ENCODE measurements at places on chromosomes 7 and 10. TPM values are rescaled to one million over a fixed set of nuclear protein-coding genes. Genes with fewer than 3 reads are reported as not detected.

DNA sequence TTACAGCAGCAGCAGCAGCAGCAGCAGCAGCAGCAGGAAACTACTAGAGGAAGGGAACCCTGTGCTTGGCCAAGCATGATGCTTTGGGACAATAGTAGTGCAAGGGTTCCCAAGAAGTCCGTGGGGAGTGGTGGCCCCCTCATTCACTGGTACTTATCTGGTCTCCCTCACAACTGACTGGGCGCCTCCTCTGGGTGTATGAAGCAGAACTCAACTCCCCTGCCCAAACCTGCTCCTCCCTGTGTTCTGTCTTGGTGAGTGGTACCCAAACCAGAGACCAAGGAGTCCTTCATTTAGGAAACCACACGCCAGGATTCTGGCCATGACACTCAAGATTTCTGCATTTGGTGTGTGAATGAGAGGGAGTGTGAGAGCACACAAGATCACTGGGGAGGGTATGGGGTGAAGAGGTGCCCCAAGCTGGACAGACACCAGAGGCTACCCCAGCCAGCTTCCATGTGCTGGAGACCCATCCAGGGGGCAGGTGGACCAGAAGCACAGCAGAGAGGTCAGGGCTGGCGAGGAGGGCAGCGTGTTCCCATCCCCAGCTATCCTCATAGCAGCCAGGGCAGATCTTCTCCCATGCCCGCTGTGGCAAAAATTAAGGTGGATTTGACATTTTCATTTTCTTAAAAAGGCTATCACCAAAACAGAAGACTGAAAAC is 10.6 kb upstream of the ZNF777 start:
- peaks cover 26% of the 10 kb centered on the region for H3K36me3 ChIP-seq
- H3K27me3 ChIP-seq = no peaks in the 10 kb centered on the region
- peaks cover 14% of the 10 kb centered on the region for H3K4me1 ChIP-seq
- no peak overlapping the region for H3K27ac ChIP-seq
- DNase-seq = no peak

Gene SUFU
- 13.0 TPM for total RNA-seq

Gene NUDT13
- total RNA-seq = 1.3 TPM

GRCh38 chr10:2984682-2985081 is 82.7 kb upstream of the PFKP start:
- no peak for DNase-seq
- H3K4me1 ChIP-seq = peaks cover 3% of the 10 kb centered on the region
- H3K27ac ChIP-seq = no peak overlapping the region
- peaks cover 3% of the 10 kb centered on the region for H3K27me3 ChIP-seq

GRCh38 chr10:89309156-89310055 is 7.6 kb downstream of the IFIT2 start:
- peaks cover 22% of the 10 kb centered on the region for H3K36me3 ChIP-seq
- H3K4me3 ChIP-seq = no peak overlapping the region
- H3K27me3 ChIP-seq = no peaks in the 10 kb centered on the region
- no peaks in the 10 kb centered on the region for H3K4me1 ChIP-seq
- no peak for DNase-seq

Gene EPHB4
- total RNA-seq = 1.5 TPM

DNA sequence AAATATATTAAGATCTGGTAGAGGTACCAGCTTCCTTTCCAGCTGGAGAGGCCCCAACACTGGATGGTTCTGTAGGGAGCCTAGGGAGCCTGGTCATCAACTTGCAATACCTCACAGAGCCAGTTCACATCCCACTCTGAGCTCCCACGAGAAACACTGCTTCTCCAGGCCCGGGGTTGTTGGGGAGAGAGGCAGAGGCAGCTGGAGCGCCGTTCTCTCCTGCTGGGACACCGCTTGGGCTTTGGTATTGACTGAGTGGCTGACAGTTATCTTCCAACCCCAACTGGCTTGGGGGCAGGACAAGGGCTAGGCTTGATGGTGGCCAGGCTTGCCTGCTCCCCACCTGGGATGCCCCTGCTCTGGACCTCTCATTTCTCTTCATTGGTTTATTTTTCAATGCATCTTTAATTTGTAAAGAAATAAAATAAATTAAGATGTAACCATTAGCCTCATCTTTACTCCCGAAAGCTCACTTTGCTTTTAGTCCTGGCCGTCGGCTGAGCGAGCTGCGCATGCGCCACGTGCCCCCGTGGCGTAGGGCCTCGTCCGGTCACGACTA is 10.0 kb upstream of the CHCHD1 start:
- DNase-seq = no peak
- H3K27ac ChIP-seq = peak overlapping the region; percentile 95
- H3K27me3 ChIP-seq = no peaks in the 10 kb centered on the region
- peaks cover 35% of the 10 kb centered on the region for H3K4me1 ChIP-seq
- peaks cover 66% of the 10 kb centered on the region for H3K36me3 ChIP-seq

DNA sequence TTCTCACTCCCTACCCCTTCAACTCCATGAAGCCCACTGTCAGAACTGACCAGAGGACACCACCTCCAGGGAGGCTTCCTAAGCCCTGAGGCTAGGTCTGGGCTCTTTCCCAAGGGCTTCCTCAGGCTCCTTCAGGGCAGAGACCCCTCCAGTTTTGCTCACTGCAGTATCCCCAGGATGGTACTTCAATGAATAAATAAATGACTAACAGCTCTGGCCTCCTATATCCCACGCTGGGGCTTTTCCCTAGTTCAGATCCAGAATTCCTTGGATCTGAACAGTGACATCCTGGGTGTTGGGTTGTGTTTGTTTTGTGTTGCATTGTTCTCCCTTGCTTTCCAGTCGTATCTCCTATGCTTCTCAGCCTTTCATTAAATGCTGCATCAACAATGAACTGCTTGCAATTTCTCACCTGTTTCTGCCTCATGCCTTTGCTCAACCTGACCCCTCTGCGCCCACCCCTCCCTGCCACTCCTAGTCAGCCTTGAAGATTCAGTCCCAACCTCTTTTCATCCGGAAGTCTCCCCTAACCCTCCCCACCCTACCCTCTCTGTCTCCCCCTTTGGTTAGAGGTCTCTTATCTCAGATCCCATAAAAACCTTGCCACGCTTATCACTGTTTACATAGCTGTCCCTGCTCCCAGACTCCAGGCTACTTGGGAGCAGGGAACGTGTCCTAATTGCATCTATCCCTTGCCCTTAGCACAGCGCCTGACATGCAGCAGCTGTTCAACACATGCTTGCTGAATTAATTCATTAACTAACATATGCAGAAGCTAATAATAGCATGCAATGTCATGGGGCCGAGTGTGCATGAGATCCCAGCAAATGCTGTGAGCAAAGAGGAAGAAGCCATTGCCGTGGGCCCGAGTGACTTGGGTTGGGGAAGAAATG is 41.7 kb downstream of the PPP1R3C start:
- no peak overlapping the region for H3K27ac ChIP-seq
- no peak overlapping the region for H3K4me3 ChIP-seq
- H3K27me3 ChIP-seq = no peaks in the 10 kb centered on the region
- H3K36me3 ChIP-seq = no peaks in the 10 kb centered on the region

DNA sequence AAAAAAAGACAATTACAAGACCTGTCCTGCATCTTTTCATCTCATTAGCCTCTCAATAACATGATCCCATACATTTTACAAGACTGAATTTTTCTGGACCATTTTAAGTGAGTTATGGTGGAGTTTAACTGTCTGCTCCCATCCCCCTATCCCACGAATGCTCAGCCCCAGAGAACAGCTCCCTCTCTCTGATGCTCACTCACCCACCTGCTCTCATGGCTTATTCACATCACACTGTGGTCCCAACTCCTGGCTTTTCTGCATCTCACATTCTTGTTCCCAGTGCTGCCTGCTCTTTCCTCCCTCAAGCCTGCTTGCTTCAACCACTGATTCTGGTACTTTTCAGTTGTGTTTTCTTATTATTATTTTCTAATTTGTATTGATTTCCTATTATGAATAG is 20.4 kb upstream of the CCSER2 start:
- no peak overlapping the region for H3K27ac ChIP-seq
- no peaks in the 10 kb centered on the region for H3K36me3 ChIP-seq
- H3K4me1 ChIP-seq = peaks cover 11% of the 10 kb centered on the region
- no peaks in the 10 kb centered on the region for H3K27me3 ChIP-seq
- DNase-seq = no peak
- no peak overlapping the region for H3K4me3 ChIP-seq

DNA sequence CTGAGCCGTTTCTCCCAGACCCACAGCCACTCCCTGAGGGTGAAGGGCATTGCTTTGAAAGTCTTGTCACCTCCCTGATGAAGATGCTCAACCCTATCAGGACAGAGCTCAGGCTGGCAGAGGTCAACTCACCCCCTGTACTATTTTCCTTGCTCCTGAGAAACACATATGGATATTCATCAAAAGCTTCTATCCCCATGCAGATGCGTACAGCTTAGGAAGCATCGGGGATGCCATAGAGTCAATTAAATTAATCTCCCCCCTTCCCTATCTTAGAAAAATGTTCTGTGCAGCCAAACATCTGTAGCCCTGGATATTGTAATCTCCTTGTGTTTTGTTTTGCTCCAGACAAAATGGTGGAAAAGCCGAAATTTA is 67.2 kb downstream of the EMX2 start:
- H3K27me3 ChIP-seq = no peaks in the 10 kb centered on the region
- H3K4me1 ChIP-seq = no peaks in the 10 kb centered on the region
- DNase-seq = no peak
- H3K4me3 ChIP-seq = no peak overlapping the region
- H3K27ac ChIP-seq = no peak overlapping the region
- no peaks in the 10 kb centered on the region for H3K36me3 ChIP-seq

DNA sequence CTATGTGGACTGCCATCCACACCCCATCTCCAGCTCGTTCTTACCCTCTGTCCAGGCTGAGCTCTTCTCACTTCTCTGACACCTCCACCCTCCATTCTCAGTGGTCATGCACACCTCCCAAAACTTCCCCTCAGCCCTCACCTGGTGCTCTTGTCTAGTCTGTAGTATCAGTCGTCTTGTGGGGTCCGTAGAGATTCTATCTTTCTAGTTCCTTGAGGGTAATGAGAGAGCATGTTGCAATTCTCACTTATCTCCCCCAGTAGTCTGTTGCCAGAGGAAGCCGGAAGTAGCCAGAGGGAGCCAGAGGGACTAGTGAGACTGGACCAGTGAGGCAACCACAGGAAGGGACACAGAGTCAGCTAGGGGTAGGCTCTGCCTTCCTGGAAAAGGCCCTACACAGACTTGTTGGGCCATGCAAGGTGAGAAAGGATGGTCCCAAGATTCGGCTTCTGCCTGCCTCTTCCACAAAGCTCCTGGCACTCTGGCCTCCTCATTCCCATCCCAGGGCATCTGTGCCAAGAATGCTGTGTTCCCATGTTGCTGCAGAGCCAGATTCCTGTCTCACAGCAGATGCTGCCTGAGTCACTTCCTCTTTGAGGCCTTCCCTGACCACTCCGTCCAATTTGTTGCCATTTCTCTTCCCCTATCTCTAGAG is 50.6 kb upstream of the DUSP5 start:
- no peak overlapping the region for H3K27ac ChIP-seq
- no peak overlapping the region for H3K4me3 ChIP-seq
- no peaks in the 10 kb centered on the region for H3K27me3 ChIP-seq
- peak; percentile 7 for DNase-seq
- H3K4me1 ChIP-seq = peaks cover 5% of the 10 kb centered on the region

Gene BEND7
- not detected for total RNA-seq

Gene ABCC2
- 1.3 TPM for total RNA-seq

Gene GPR37
- total RNA-seq = not detected

DNA sequence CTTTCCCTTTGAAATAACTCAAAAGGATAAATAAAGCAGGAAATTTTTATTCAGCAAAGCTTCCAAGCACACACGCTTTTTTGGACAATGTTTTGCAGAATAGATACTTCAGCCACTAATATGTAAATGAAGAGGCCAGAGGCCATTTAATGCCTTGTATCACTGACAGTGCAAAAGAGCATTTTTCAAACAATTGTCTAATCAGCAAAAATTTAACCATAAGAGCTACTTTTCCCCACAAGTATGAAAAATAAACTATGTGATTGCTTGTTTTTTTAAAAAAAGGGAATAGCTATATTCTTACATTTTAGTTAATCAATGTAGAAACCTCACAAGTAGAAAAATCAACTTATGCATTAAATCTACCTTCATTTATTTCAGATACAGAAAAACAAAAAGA is 99.7 kb downstream of the COL28A1 start:
- no peaks in the 10 kb centered on the region for H3K36me3 ChIP-seq
- H3K4me1 ChIP-seq = no peaks in the 10 kb centered on the region
- H3K4me3 ChIP-seq = no peak overlapping the region
- H3K27me3 ChIP-seq = no peaks in the 10 kb centered on the region
- no peak for DNase-seq
